T-cell (primary cell): ENCODE measurements at places on chromosomes 6 and 20. TPM values are rescaled to one million over a fixed set of nuclear protein-coding genes. Genes with fewer than 3 reads are reported as not detected.

CAGE1 gene
- not detected for total RNA-seq

EYA4 gene
- 0.22 TPM for total RNA-seq

KCNS1 gene
- not detected for total RNA-seq

CRIP3 gene
- total RNA-seq: 4.1 TPM

CALHM6 gene
- 4.2 TPM for total RNA-seq

GNAS-AS1 gene
- total RNA-seq: 1.1 TPM

DNA sequence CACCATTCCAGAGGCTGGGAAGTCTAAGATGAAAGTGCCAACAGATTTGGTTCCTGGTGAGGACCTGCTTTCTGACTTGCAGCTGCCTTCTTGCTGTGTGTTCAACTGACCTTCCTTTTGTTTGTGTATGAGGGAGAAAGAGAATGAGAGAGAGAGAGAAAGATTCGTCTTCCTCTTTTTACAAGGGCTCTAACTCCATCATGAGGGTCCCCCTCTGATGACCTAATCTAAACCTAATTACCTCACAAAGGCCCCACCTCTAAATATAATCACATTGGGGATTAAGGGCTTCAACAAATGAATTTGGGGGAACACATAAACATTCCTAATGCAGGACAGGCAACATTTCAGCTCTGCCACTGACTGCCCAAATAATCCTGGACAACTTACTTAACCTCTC is 130.7 kb downstream of the PLCB1 start:
- no peak for DNase-seq
- no peaks in the 10 kb centered on the region for H3K4me1 ChIP-seq
- H3K4me3 ChIP-seq: no peak overlapping the region
- no peaks in the 10 kb centered on the region for H3K36me3 ChIP-seq
- no peak overlapping the region for H3K27ac ChIP-seq

DNA sequence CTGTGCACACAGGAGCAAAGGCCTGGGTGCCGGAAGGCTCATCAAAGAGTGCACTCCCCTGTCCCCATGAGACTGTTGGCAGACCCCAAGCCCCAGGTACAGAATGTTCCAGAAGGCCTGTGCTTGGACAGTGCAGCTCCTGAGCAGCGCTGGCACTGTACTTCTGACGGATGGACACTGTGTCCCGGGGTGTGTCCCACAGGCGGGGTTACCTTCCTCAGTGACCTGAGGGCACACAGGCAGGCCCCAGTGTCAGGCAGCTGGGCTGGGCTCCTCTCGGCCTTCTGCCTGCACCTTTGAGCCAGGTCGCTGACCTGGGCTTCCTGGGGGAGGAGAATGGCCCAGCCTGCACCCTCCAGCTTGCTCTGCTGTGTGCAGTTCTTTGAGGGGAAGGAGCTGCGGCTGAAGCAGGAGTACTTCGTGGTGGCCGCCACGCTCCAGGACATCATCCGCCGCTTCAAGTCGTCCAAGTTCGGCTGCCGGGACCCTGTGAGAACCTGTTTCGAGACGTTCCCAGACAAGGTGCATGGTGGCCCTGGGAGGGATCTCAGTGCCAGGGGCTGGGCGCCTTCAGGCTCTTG is 30.1 kb downstream of the PYGB start:
- no peak overlapping the region for H3K27ac ChIP-seq
- no peak overlapping the region for H3K4me3 ChIP-seq
- peaks cover 85% of the 10 kb centered on the region for H3K36me3 ChIP-seq
- H3K4me1 ChIP-seq: peaks cover 16% of the 10 kb centered on the region

DNA sequence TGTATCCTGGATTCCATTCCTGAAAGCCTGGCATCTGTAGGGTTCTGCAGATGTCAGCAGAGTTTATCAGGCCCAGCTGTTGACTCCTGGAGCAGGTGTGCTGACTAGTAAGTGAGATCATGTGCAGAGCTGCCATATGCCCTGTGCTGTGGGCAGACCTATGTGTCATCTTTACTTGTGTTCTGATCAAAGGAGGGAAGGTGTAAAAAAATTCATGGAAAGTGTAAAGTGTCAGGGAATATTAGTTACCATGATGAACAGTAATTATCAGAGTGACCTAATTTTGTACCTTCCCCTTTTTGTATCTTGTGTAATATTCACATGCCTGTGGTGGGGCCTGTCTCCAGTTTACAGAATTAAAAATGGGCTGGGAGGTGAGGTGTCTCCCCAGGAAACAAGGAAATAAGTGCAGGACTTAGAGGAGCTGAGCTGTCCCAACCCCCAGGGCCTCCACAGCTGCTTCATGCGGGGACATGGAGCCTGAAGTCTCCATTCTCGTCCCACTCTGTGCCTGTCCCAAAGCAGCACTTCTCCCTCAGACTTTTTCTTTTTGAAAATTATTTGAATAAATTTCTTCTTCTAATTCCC is 148.2 kb upstream of the GGTLC1 start:
- no peaks in the 10 kb centered on the region for H3K4me1 ChIP-seq
- no peak for DNase-seq
- no peak overlapping the region for H3K27ac ChIP-seq
- H3K4me3 ChIP-seq: no peak overlapping the region

DNA sequence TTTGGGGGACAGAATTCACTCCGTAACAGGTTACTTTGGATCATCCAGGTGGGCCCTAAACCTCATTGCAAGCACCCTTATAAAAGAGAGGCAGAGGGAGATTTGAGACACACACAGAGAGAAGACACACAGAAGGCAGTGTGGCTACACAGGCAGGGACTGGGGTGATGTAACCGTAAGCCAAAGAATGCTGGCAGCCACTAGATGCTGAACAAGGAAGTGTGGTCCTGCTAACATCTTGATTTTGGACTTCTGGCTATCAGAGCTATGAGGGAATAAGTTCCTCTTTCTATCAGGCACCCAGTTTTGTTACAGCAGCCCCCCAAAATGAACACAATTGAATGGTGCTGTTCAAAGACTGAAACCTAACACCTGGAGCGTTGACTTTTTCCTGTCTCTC is 191.3 kb upstream of the MYLIP start:
- H3K4me3 ChIP-seq: no peak overlapping the region
- H3K4me1 ChIP-seq: no peaks in the 10 kb centered on the region
- H3K27me3 ChIP-seq: no peaks in the 10 kb centered on the region
- no peaks in the 10 kb centered on the region for H3K36me3 ChIP-seq
- no peak overlapping the region for H3K27ac ChIP-seq

- H3K4me1 ChIP-seq: peaks cover 19% of the 10 kb centered on the region
- peak; percentile 60 for DNase-seq
- no peaks in the 10 kb centered on the region for H3K36me3 ChIP-seq
- H3K4me3 ChIP-seq: peak overlapping the region; percentile 50
- H3K27me3 ChIP-seq: no peaks in the 10 kb centered on the region
Observed at GRCh38 chr6:26284537-26285142, 80.4 kb upstream of the BTN3A2 start.

DNA sequence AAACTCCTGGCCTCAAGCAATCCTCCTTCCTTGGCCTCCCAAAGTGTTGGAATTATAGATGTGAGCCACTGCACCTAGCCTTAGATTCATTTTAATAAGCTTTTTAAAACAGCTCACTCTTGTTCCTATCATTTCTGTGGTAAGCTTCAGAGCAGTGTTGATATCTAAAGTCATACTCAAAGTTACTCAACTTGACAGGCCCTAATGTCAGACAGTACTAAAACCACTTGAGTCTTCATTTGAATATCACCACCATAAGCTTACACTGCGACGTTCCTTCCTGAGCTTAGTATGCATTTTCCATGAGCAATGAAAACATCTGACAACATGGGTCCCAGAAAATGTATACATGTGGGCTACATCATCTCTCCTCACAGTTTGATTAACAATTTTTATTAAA is 6.0 kb downstream of the FUCA2 start:
- no peak overlapping the region for H3K27ac ChIP-seq
- no peaks in the 10 kb centered on the region for H3K4me1 ChIP-seq
- no peaks in the 10 kb centered on the region for H3K36me3 ChIP-seq
- no peak for DNase-seq
- no peak overlapping the region for H3K4me3 ChIP-seq
- H3K27me3 ChIP-seq: no peaks in the 10 kb centered on the region

DNA sequence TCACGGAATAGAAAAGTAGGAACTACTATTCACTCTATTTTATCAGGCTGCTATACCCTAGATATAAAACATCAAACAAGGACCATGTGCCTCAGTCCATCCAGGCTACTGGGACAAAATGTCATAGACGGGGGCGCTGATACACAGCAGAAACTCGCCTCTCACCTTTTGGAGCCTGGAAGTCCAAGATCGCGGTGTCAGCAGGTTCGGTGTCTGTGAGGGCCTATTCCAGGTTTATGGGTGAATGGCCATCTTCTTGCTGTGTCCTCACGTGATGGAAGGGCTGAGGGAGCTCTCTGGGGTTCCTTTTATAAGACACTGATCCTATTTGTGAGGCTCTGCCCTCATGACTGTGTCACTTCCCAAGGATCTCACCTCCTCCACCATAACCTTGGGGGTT is 89.5 kb downstream of the DLL1 start:
- H3K4me3 ChIP-seq: no peak overlapping the region
- no peaks in the 10 kb centered on the region for H3K36me3 ChIP-seq
- no peak overlapping the region for H3K27ac ChIP-seq

- no peaks in the 10 kb centered on the region for H3K36me3 ChIP-seq
- peaks cover 20% of the 10 kb centered on the region for H3K4me1 ChIP-seq
- peaks cover 30% of the 10 kb centered on the region for H3K27me3 ChIP-seq
- peak within 1 kb of the TSS; percentile 71 for H3K4me3 ChIP-seq
Observed at GRCh38 chr20:64083804-64084684, at the start of gene LKAAEAR1. Gene LKAAEAR1 (minus strand): TSS chr20:64084398. CDS start chr20:64084219, 179 bp downstream.

DNA sequence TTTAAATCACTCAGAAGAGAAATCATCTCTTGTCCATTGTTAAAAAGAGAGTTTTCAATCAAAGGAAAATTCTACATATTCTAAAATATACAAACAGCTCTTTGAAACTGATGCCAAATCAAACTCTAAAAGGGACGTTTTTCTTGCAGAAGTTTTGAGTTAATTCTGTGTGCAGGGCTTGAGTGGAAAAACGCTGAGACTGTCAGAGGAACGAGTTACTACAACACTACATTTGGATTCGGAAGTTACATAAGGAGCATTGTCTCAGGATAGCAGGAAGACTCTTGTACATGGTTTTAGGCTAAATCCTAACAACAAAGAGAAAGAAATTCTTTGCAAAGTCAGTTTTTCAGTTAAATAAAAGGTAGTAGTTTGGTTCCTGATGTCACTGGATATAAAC is 155.7 kb upstream of the SUPT3H start:
- no peak overlapping the region for H3K27ac ChIP-seq
- no peak for DNase-seq
- H3K4me3 ChIP-seq: no peak overlapping the region
- no peaks in the 10 kb centered on the region for H3K27me3 ChIP-seq

GRCh38 chr6:51644426-51644825 is 443.0 kb downstream of the PKHD1 start:
- H3K4me3 ChIP-seq: no peak overlapping the region
- H3K36me3 ChIP-seq: no peaks in the 10 kb centered on the region
- no peak overlapping the region for H3K27ac ChIP-seq
- no peaks in the 10 kb centered on the region for H3K4me1 ChIP-seq
- DNase-seq: no peak
- H3K27me3 ChIP-seq: no peaks in the 10 kb centered on the region

- H3K4me1 ChIP-seq: peaks cover 8% of the 10 kb centered on the region
- no peak overlapping the region for H3K4me3 ChIP-seq
- no peak for DNase-seq
Observed at GRCh38 chr6:52341561-52342260, 20.2 kb upstream of the PAQR8 start.

GRCh38 chr6:37492236-37492972 is 7.3 kb downstream of the CCDC167 start:
- H3K4me1 ChIP-seq: no peaks in the 10 kb centered on the region
- H3K36me3 ChIP-seq: peaks cover 5% of the 10 kb centered on the region
- H3K27ac ChIP-seq: peak overlapping the region; percentile 67
- no peak overlapping the region for H3K4me3 ChIP-seq
- no peak for DNase-seq

DNA sequence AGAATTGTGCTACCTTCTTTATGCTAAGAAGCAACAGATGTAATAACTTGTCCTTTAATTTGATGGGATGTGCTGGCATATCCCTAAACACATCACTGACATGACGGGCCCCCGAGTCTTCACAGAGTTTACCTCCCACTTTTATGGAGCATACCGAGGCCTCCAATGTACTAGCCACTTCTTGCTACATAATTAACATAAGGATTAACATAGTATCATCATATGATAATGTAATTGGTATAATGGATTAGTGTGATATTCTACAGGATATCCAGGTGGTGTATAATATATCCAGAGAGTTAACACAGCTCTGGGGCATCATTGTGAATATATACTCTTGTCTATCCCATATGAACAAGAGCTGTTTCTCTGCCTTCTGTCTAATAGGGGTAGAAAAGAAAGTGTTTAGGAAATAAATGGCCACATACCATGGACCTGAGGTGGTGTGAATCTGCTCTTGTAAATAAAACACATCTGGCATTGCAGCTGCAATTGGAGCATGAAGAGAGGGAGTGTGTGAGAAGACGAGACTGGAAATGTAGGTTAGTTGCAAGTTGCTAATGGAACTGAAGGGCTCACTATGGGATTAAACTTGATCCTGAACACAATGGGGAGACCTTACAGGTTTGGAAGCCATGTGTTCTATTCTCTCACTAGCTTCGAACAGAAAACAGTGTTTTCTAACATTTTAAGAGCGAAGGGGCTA is 102.3 kb downstream of the IYD start:
- H3K4me3 ChIP-seq: no peak overlapping the region
- no peaks in the 10 kb centered on the region for H3K27me3 ChIP-seq
- H3K36me3 ChIP-seq: no peaks in the 10 kb centered on the region
- no peak for DNase-seq

DNA sequence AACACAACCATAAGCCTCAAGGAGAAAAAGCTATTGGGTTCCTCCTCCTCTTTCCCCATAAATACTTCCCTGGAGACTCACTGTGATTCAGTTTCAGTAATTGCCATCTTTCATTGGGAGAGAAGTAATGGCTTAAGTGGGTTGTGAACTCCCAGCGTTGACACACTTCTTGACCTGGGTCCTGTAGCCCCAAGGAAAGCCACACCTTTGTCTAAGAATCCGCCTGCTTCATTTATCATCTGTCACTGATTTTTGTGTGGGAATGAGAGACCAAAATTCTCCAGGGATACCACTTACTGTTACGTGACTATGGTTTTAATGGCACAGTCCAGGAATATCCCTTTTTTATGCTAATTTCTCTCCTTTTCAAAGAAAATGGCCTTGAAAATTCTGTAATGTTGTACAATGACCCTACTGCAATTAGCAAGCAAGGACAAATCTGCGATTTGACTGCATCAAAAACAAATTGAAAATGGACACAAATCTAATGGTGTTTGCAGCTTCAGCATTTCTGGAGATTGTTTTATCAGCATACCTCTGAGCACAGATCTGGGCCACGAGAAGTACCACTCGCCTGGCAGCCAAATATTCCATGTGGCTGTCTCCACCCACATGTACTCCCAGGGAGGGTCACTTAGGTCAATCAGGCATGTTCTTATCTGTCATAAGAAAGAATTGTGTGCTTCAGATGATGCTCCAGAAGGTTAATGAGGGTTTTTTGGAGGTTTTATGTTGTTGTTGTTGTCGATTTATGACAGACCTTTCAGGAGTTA is 29.8 kb downstream of the DCBLD1 start:
- H3K4me1 ChIP-seq: no peaks in the 10 kb centered on the region
- DNase-seq: no peak
- no peak overlapping the region for H3K27ac ChIP-seq
- no peaks in the 10 kb centered on the region for H3K36me3 ChIP-seq
- no peak overlapping the region for H3K4me3 ChIP-seq

GRCh38 chr6:43779852-43780236 is 9.8 kb downstream of the VEGFA start:
- H3K4me3 ChIP-seq: no peak overlapping the region
- H3K27ac ChIP-seq: no peak overlapping the region
- no peaks in the 10 kb centered on the region for H3K27me3 ChIP-seq
- no peaks in the 10 kb centered on the region for H3K36me3 ChIP-seq
